ENCODE measurements at places on chromosomes 7 and 10. TPM values are rescaled to one million over a fixed set of nuclear protein-coding genes. Genes with fewer than 3 reads are reported as not detected.

- no peak for DNase-seq
These were observed 40.7 kb downstream of the KMT2C start for GRCh38 chr7:152395112-152395511.

Gene IKZF1
- 479 TPM for total RNA-seq

Gene GAD2
- total RNA-seq, result not detected

Gene CTBP2
- total RNA-seq, result 0.97 TPM

DNA sequence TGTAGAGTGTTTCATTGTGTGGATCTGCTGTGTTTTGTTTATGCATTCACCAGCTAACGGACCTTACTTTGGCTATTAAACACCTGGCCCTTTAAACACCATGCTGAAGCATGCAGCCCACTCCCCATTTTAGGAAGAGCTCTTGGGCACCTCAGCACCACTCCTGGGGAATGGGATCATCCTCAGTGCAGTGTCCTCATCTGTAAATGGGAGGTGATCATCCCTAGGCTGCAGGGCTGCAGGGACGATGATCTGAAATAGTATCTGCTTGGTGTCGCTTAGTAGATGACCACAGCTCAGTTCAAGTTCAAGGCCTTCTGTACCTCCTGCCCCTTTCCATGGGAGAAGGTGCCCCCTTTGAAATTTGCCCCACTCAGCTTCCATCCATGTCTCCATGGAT is 229.9 kb downstream of the TCF7L2 start:
- DNase-seq, result no peak

- no peak for DNase-seq
These were observed 6.6 kb upstream of the LGI1 start for GRCh38 chr10:93751124-93751523.

Gene ODAD2
- total RNA-seq, result 0.14 TPM

- DNase-seq, result no peak
These were observed 226.3 kb downstream of the MGMT start for GRCh38 chr10:129693382-129693781.

Gene AGAP5
- total RNA-seq, result 15.3 TPM

GRCh38 chr10:110774069-110775019 is 97.4 kb upstream of the PDCD4 start:
- peak; percentile 59 for DNase-seq

- no peak for DNase-seq
These were observed 59.0 kb upstream of the GTF2I start for GRCh38 chr7:74598558-74598957.
